ENCODE measurements at places on chromosomes 3 and 15.

DNA sequence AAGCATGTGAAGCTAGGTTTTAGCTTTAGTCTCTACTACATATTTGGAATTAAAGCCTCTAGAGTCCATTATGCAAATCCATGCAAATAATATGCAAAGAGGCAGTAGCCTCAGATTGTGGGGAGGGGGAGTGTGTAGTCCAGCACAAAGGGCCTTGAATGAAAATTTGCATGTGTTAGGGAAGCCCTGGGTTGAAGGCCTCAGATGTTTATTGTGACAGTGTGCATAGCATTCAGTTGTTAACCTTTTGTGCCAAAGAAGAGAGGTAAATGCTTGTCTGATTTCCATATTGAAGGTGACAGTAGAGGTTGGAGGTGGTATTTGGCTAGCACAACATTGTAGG lies 24.5 kb upstream of the BFSP2 start:
- no peak for DNase-seq

- no peak for DNase-seq
Measured at GRCh38 chr3:87047852-87048251, 56.9 kb upstream of the VGLL3 start.

DNA sequence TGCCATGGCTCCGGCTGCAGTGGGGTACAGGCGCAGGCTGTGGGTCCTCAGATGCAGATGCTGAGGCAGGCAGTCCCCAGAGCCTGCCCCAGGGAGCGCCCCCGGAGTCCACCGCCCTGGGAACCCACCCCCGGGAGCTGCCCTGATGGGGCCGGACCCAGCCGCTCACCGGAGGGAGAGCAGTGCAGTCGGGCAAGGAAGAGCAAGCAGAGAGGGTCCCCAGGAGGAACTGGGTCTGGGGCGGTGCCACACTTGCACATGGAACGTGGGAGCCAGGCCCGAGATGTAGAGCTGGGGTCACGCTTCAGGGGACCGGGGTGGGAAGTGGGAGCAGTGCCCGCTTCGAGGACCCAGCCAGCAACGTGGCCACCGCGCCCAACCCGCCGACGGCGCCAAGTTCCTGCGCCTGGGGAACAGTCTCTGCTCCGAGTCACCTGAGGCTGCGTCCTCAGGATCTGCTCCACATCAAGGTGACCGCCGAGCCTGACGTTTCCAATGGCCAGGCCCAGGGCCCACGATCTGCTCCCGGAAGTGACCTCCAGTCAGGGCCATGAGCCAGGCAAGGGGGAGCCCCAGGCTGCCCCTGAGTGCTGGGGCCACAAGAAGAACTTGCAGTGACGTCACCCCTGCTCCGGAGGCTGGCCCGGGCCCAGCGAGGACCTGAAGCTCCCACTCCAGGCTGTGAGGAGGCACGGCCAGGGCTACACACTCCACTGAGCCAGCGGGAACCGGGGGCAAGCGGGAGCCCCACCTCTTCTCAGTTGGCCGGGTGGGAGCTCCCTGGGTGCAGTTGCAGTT lies 27.0 kb upstream of the TFG start:
- no peak for DNase-seq

DNA sequence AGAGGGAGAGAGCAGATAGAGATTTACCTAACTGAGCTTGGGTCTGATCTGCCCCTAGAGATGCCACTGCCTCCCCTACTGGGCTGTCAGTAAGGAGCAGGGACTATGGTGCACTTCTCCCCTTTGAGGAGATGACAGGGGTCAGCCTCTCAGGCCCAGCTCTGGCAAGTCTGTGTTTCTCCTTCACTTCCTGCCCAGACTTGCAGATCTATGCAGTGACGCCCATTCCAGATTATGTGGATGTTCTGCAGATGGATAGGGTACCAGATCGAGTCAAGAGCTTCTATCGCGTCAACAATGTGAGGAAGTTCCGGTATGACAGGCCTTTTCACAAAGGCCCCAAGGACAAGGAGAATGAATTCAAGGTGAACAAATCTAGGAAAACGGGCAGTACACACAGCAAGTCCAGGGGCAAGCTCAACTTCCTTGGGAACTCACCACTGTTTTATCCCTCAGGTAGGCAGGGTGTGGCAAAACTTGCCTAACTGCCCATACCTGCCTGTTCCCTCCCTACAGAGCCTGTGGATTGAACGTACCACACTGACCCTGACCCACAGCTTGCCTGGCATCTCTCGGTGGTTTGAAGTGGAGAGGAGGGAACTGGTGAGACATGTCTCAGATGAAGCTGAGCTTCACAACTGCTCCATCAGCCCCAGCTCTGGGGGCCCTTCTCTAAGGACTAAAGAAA lies 29.1 kb upstream of the MANF start:
- no peak for DNase-seq

DNA sequence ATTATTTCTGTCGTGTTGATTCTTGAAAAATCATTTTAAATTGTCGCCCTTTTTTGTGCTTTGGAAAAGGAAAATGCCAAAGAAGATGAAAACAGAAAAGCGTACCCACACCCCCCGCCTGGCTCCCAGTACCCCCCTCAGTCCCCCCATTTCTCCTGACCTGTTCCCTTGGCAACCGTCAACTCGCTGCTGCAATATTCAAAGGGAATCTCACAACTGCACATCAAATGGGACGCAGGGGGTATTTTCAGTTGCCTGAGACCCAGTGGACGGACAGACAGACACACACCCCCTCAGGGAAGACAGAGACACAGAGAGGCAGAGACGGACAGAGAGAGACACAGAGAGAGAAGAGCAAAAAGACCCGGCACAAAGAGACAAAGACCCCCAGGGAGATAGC lies 83.5 kb upstream of the PRR20G start:
- DNase-seq, result no peak

DNA sequence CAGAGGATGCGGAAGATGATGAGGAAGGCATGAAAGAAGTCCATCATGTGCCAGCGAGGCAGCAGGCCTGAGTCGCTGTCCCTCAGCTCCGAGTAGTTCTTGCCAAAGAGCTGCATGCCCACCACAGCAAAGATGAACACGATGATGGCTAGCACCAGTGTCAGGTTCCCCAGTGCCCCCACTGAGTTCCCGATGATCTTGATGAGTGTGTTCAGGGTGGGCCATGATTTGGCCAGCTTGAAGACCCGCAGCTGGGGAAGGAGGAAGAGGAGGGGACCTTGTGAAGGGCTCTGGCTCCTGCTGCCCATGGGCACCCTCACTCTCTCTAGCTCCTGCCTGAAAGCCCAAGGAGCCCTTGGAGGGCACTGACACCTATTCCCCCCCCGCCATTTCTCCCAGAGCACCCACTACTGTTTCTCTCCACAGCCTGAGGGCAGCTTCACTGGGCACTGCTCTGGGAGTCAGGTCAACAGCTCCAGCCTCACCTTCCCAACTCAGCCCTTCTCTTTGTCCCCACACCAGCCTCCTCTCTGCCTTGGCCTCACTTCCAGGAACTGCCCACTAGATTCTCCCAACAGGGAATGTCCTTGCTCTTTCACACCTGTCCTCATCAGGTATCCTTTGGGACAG lies 63.6 kb downstream of the SCN5A start:
- DNase-seq, result no peak

DNA sequence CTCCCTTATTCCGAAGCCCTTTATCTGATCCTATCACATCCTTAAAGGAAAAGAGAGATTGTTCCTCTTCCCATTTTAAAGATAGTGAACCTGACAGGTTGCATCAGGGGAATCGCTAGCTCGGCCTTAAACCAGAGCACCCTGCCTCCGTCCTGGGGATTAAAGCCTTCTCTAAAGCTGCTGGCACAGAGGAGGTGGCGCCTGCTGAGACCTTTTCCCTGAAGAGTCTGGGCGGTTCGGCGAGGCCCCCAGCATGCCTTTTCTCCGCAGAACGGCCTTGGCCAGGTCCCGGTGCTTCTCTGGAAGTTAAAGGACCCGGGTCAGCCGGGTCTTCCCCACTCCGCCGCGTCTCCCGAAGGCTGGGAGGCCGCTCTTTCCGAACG lies 593 bp downstream of the FAM219B start:
- DNase-seq, result peak; percentile 32

DNA sequence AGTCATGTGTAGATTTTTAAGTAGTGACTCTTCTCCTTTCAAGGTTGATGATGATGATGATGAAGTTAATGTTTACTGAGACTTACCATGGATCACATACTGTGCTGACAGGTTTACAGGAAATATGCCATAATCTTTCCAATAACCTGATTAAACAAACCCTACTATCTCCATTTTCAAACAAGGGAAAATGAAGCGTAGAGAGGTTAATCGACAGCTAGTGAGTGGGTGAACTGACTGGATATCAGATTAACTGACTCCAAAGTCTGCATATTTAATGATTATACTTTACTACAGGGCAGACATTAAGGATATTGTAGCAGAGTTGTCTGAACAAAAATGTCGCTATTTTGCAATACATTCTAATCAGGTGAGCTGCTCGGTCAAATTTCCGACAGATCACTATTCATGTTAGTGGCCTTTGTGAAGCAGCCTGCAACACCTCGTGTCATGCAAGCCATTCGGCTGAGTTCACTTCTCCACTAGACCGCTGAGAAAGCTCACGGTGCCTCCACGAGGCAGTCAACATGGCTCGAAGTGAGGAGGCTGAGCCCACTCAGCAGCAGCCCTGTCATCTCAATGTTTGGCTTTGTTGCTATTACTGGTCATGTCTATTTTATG lies 264.2 kb downstream of the NFKBIZ start:
- no peak for DNase-seq

GRCh38 chr3:141147657-141148056 lies 84.0 kb upstream of the PXYLP1 start:
- no peak for DNase-seq

GRCh38 chr3:190116551-190117067 lies 4.1 kb downstream of the P3H2 start:
- no peak for DNase-seq

- DNase-seq, result peak; percentile 33
Measured at GRCh38 chr3:15637131-15637951, 35.8 kb downstream of the BTD start.

DNA sequence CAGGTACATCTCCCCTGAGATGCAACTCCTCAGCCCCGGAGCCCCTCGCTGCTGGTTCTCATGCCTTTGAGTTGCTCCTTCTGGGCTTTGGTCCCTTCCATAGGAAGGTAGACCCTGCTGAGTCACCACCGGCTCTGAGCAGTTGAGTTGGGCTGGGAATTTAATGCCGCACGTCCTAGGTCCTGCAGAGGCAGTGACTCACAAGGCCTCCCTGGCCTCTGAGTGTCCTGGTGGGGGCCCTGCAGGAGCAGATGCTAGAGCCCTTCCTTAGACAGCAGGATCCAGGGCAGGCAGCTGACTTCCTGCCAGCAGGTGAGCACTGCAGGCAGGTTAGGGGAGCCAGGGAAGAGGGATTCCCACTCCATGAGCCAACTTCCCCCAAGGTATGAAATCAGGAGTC lies 5.5 kb upstream of the NTRK3 start:
- DNase-seq, result no peak

- DNase-seq, result no peak
Measured at GRCh38 chr3:15064299-15064834, 748 bp downstream of the MRPS25 start.

DNA sequence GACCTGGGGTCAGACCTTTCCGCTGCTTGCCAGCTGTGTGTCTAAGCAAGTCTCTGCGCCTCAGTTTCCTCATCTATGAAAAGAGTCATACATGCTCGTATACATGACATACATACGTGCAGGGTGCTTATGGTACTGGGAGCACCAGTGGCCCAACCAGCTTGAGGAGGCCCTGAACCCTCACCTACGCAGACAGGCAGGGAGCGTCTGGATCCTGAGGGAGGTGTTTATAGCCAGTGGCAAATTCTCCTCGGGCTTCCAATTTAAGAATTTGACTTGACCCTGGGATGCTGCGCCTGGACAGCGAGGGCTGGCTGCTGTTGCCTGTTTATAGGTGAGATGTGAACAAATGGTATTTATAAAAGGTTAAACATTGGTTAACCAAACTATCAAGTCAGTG lies 17.7 kb upstream of the FGD5 start:
- no peak for DNase-seq

GRCh38 chr3:172204716-172205115 lies 165.3 kb downstream of the FNDC3B start:
- DNase-seq, result no peak

DNA sequence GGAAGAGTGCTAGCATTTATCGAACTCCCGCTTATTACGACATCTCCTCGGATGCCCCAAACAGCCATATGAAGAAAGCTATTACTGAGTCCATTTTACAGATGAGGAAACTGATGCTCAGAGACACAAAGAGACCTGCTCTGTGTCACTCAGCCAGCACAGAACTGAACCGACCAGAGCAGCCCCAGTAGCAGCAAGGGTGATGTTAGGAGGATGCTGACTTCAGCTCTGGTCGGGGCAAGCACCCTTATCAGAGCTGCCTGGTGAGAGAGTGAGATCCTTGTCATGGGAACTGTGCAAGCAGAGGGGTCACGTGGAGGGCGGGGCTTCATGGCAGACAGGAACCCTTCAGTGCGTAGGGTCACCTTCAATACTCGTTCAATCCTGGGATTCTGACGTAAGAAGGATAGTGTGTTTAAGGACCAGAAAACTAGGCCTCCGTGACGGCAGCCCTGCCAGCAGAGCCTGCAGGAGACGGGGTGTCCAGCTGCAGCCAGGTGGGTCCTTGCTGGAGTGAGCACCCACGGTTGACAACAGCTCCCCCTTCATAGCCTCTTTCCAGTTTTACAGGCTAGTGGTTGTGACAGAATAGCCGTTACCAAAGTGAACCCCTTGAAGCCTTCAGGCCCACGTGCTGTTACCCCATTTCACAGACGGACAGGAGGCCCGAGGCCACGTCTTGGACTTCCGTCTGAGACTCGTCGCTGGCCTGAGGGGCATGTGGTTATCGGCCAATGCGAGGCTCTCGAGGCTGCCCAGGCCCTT lies 12.0 kb upstream of the IQSEC1 start:
- DNase-seq, result no peak

DNA sequence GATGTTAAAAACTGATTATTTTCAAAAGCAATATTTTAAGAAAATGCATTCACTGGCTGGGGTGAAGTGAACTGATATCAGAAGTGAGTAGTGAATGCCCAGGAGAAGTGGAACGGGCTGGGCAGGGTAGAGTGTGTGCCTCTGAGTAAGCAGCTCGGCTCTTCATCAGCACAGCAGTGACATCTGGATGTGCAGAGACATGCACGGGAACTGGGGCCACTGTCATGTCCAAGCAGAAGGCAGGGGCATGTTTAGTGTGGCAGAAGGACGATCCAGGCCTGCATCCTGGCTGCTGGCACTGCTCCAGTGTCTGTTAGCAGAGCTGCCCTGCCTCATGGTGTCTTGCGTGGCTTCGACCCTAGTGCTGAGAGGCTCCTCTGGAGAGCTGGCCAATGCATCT lies 305.6 kb upstream of the LRRFIP2 start:
- DNase-seq, result no peak

GRCh38 chr3:85495602-85496001 lies 536.8 kb downstream of the CADM2 start:
- DNase-seq, result no peak

DNA sequence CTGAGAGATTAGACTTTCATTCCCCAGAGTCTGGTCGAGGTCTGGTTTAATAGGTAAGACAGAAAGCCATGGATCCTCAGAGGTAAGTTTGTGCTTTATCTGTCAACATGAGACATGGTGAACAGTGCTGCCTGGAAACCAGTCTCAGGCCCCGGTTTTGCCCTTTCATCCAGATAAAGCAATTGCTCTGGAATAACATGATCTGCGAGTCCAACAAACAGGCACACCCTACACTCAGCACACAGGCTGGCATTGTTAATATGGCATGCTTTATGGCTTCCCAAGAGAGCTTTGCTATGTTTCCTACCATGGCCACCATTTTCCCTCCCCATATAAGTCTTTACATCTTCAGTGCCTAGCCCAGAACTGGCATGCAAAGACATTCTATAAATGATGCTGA lies 30.1 kb upstream of the MNS1 start:
- no peak for DNase-seq

- DNase-seq, result no peak
Measured at GRCh38 chr3:2792432-2792831, 317.7 kb downstream of the IL5RA start.

Data from NCI-H1092 treated with DMSO at 0.1 percent for 48 hours (cell line).